Daoy (cell line): ENCODE measurements at places on chromosomes 2 and 18. TPM values are rescaled to one million over a fixed set of nuclear protein-coding genes. Genes with fewer than 3 reads are reported as not detected.

The ZBTB7C gene
- 0.21 and 0.29 TPM in 2 replicates for total RNA-seq

- no peak for DNase-seq
Measured at GRCh38 chr2:25316101-25316500, 25.6 kb downstream of the DNMT3A start.

- DNase-seq: no peak
Measured at GRCh38 chr2:41922177-41922576, 125.6 kb upstream of the PKDCC start.

The CNOT11 gene
- 36.4 and 46.3 TPM in 2 replicates for total RNA-seq
